ENCODE measurements at places on chromosomes 6 and 20.

DNA sequence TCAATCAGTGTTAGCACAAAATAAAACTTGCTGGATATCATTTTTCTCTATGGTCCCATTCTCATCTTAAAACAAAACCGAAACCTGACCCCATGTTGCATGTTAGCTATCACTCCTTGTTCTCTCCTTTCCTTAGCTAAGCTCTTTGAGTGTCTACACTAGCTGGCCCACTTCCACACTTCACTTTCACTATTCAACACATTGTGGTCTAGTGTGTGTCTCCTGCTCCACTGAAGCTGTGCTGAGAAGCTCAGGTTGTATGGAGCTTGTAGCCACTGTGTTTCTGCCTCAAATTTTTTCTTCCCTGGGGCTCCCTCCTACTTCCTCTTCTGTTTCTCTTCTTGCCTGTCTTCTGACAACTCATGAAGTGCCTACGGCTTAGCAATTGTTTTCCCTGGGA lies 223.0 kb downstream of the NKAIN2 start:
- DNase-seq = no peak

- no peak for DNase-seq
Observed at GRCh38 chr6:163288915-163289314, 125.6 kb upstream of the QKI start.

GRCh38 chr20:35768731-35769664 lies 2.8 kb upstream of the PHF20 start:
- DNase-seq = peak; percentile 20

GRCh38 chr20:54140927-54141566 lies 32.7 kb downstream of the CYP24A1 start:
- DNase-seq = no peak

GRCh38 chr6:113763876-113764275 lies 93.3 kb upstream of the MARCKS start:
- DNase-seq = no peak

- DNase-seq = no peak
Observed at GRCh38 chr20:15265581-15266309, 928.3 kb upstream of the FLRT3 start.

DNA sequence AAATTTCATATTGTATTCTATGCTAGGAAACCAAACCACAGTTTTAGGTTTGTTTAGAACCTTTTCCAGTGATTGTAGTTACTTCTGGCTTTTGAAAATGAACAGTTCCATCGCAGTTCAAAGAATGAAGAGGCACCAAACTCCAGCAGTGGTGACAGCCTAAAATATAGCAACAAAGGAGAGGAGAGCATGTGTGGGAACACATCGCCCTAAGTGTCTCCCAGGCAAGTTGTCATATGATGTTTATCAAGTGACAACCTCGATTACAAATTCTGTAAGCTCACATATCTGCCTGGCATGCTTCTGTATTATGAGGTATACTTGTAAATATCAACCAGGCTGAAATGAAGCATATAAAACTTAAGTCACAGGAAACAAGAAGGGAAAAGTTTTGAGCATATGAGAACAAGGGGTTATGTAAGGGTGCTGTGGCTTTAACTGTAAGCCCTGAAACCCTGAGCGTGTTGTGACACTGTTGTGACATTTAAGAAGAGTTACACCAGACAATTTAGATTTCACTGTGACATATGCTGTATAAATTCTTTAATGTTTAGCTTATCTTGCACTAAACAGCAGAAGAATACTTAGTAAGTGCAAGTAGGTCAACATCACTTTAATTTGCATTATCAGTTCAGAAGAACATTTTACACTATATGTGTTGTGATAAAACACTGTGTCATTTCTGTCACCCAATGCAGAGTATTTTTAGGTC lies 29.1 kb upstream of the FBXL4 start:
- DNase-seq = no peak

DNA sequence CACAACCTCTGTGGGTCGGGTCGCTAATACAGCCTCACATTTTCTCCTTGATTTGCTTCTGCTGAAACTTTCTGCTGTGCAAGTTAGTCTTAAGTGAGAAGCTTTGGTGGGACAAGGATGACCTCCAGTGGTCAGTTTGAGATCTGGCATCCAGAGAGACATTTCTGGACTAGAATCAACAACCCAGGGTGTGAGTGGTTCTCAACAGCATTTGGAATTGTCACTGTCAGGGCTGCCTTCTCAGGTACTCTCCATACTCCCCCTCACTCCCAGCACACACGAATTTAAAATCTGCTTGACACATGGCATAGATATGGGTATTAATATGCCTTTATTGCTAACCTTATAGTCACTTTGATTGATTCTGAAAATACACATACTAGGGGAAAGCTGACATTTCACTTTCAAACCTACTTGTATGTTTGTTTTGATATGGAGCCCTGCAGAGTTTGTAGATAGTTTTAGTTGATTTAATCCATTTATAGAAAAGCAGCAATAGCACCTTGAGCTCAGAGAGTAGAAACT lies 13.2 kb downstream of the OTOR start:
- DNase-seq = peak; percentile 44

DNA sequence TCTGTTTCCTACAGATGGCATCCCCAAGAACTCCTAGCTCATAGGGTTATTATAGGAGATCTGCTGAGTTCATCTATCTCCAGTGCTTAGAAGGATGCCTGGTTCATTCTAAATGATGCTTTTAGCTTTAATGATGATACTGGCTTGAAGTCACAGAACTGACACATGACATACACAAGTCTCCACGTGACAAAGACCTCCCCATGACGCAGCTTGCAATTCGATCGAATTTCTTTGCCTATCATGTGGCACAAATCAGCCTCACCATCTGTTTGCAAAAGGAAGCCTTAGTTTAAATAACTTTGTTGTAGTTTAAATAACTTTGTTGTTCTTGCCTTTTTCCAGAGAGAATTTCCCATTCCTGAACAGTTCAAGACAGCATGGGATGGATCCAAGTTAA lies 44.1 kb upstream of the FAM8A1 start:
- no peak for DNase-seq

DNA sequence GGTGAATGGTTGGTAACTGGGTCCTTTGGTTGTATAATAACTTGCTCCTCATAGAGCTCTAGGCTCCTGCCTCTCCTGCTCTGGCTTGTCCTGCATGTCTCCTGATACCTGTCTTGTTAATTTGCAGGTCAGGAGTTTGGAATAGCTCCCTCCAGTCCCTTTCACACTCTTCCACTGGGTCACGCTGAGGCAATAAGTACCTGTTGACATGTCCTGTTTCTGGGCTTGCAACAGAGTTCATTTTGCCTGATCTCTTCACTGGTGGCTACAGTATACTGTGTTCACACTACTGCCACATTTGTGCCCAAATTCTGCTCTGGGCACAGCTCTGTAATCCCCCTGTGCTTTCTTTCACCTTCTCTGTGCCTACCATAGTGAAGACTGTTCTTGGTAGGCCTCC lies 25.4 kb upstream of the C20orf144 start:
- no peak for DNase-seq

- DNase-seq = no peak
Observed at GRCh38 chr6:20058912-20059311, 153.4 kb downstream of the MBOAT1 start.

GRCh38 chr20:237929-238328 lies 10.9 kb downstream of the DEFB129 start:
- no peak for DNase-seq

GRCh38 chr6:138397128-138398122 lies 6.6 kb upstream of the HEBP2 start:
- no peak for DNase-seq

GRCh38 chr6:77492530-77492929 lies 29.2 kb upstream of the HTR1B start:
- no peak for DNase-seq

DNA sequence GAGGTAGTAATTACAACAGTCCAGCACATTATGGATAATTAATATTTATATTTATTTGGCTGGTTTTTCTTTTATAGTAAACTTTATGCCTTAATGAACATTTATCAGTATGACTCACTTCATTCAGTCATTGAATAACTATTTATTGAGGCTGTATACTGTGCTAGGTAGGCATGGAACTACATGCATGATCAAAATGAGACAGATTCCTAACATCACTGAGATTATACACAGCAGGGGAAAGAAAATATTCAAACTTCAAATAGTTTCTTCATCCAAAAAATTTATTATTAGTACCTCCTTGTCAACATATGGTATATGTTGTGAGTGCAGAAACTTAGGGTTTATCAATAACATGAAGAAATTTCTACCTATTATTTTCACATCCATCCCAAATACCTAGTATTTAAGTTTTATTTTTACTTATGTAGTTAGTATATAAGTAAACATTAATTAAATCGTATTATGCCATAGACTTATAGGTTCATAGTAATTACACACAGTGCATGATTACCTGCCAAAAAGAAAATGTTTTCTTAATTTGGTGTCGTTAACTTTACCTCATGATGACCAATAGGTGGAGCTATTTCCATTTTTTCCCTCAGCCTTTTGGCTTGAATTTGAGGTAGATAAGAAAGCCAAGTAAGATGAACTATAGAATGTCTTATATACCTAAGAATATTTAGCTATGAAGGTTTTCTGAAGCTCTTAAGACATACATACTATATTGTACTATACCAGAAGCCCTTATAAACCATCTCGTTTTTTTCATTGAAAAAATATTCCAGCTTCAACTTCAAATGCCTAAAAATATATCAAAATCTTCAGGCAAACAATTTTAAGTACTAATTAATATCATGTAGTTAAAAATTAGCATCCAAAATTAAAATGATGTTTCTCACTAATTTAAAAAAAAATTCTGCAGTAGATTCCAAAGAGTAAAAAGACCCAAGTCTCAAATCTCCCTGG lies 12.5 kb upstream of the TMEM30A start:
- DNase-seq = no peak

GRCh38 chr6:64217721-64218620 lies 582.4 kb downstream of the PHF3 start:
- DNase-seq = no peak

- DNase-seq = no peak
Observed at GRCh38 chr6:146460941-146461340, 82.7 kb upstream of the RAB32 start.

DNA sequence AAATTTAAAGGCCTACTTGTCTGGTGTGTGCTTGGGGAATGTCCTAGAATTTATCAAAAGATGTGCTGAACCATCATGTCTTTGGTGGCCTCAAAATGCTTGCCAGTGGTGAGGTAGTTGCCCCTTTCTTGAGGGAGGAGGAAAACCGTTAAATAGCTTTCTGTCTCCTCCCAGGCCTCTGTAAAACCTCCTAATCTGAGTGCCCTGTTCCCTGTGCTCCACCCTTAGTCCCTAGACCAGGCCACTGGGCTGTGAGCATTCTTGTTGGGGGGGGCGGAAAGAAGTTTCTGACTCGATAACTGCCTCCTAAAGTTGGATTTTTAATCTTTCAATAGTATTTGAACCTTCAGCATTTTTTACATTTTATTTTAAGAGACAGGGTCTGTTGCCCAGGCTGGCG lies 23.1 kb downstream of the JARID2 start:
- DNase-seq = no peak

DNA sequence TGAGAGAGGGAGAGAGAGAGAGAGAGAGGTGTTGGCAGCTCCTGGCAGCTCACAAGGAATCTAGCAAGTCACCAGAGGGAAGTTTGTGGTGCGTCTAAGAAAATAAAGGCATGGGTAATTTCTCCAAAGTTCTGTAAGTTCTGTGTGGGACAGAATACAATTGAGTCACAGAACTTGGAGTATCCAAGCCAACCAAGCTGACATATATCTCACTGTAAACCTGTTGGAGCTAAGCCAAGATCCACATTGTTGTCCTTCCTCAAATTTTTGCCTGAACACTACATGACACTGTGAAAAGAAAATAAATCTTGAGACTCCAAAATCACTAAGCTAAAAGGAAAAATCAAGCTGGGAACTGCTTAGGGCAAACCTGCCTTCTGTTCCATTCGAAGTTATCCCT lies 436.7 kb downstream of the MEI4 start:
- DNase-seq = no peak

DNA sequence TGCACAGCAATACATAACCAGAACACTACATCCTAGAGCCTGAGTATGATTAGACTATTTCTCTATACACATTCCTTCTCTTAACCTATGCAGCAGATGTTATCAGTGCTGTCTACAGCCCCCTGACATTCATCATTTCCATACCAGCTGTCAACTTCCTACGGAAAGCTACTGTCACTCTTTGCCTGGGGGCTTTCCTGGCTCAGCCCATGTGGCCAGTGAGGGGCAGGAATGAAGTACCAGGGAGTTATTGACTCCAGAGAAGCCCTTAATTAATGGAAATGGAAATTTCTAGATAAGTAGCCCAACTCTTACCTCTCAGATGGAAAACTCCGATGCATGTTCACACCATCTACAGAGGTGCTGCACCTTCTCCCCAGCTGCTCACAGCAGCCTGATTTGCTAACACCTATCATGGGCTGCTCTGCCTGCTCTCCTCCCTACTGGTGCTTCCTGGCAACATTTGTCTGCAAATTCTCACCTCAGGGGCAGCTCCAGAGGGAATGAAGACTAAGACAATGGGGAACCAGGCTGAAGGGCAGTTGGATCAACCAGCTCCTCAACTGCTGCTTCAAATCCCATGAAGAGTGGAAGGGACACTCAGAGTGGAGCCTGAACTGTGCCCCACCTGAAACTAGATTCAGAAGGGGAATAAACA lies 59.6 kb downstream of the LINC00237 start:
- no peak for DNase-seq

GRCh38 chr6:105886814-105887544 lies 199.2 kb upstream of the PRDM1 start:
- DNase-seq = no peak

GRCh38 chr20:45088247-45088646 lies 12.7 kb downstream of the KCNS1 start:
- DNase-seq = no peak

DNA sequence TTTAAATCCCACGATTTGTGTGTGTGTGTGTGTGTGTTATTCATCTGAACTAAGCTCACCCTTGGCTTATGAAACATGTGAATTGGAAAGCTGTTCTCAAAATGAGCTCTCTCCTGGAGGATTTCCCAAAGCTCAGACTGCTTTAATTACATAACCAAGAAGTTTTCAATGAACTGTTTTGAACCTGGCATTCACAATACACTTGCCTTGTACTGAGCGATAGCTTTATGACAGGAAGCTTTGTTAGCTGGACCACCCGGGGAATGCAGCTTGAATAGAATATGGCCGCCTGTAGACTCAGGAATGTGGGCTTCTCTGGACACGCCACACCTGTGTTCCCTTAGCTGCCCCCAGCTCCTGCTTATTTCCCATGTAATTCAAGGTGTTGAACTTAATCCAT lies 71.4 kb upstream of the PREP start:
- no peak for DNase-seq

DNA sequence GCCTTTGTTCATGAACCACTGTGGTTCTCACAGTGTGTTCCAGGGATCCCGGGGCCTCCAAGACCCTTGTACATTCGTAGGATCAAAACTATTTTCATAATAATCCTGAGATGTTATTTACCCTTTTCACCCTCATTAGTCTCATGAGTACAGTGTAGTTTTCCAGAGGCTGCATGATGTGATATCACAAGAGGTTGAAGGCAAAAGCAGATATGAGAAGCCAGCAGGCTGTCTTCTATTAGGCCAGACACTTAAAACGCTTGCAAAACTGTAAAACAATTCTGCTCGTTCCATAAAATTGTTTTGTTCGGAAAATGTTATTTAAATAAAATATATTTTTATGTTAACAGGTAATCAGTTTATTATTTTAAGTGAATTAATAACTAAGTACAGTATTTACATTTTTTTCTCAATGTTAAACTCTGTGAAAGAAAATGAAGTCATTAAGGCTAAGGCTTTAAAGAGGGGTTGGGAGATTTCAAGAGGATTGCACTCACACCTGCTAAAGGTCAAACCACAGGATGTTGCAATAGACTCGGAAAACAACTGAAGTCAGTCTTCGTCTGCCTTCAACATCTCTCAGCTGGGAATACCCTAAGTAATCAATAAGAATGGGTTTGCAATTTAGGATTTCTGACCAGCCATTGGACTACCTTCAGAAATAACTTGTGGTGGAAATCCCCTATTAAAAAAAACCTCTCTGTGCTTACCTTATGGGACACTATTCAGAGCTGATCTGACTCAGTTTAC lies 474.2 kb downstream of the KIF16B start:
- no peak for DNase-seq

All from stimulated activated naive CD8-positive, alpha-beta T cell treated with anti-CD3 and anti-CD28 coated beads, Interleukin-15, amount 100 ng/mL, for 72 hours (primary cell).